Prostate gland (tissue), 2 donors: ENCODE measurements at places on chromosomes 2 and 18. TPM values are rescaled to one million over a fixed set of nuclear protein-coding genes. Genes with fewer than 3 reads are reported as not detected.

The EXOC6B gene
- 36.6 TPM for total RNA-seq

The STARD6 gene
- total RNA-seq = not detected

The C1QL2 gene
- total RNA-seq = 1.4 TPM

The STEAP3 gene
- 15.3 TPM for total RNA-seq

The CDCA7 gene
- 9.5 TPM for total RNA-seq

The SCN9A gene
- total RNA-seq = 0.46 TPM

DNA sequence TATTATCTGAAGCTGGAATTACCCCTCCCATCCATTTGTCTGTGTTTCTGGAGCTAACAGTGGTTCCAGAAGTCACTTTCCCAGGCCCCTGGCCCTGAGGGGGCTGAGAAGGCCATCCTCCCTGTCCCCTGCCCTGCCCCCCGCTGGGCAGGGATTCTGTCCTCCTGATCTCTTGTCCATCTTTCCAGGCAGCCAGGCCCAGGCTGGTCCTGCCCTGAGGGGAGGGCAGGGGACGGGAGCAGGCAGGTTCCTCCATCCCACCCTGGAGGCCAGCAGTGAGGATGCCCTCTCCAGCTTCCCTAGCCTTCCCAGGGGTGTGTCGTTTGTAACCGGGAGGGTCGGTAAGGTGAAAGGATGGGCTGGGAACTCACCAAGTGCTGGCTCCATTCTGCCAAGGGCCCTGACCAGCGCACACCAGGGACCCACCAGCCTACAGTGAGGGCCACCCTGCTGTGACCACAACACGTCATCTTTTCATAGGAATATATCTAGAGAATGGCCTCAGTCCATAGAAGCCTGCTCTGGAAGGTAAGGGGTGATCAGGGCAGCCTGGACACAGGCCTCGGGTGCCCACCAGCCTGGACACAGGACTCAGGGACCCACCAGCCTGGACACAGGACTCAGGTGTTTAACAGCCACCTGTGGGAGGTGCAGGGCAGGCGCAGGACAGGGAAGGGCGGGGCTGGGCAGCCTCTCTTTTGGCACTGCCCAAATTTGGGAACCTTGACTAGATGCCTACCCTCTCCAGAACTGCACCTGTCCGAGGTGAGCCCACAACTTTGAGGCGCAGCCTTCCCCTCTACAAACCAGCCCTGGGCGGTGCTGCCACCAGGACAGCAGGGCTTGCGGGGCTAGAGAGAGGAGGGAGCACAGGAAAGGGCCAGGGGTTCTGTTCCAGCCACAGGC is 35.8 kb upstream of the GPC1 start:
- no peaks in the 10 kb centered on the region for H3K27me3 ChIP-seq
- no peaks in the 10 kb centered on the region for H3K4me1 ChIP-seq
- no peak overlapping the region for H3K27ac ChIP-seq
- H3K36me3 ChIP-seq = no peaks in the 10 kb centered on the region

- no peak overlapping the region for H3K4me3 ChIP-seq
- H3K27me3 ChIP-seq = no peaks in the 10 kb centered on the region
- no peak for DNase-seq
- no peak overlapping the region for H3K27ac ChIP-seq
- no peaks in the 10 kb centered on the region for H3K4me1 ChIP-seq
- H3K36me3 ChIP-seq = no peaks in the 10 kb centered on the region
Observed at GRCh38 chr18:59582395-59582794, 114.8 kb downstream of the CCBE1 start.

DNA sequence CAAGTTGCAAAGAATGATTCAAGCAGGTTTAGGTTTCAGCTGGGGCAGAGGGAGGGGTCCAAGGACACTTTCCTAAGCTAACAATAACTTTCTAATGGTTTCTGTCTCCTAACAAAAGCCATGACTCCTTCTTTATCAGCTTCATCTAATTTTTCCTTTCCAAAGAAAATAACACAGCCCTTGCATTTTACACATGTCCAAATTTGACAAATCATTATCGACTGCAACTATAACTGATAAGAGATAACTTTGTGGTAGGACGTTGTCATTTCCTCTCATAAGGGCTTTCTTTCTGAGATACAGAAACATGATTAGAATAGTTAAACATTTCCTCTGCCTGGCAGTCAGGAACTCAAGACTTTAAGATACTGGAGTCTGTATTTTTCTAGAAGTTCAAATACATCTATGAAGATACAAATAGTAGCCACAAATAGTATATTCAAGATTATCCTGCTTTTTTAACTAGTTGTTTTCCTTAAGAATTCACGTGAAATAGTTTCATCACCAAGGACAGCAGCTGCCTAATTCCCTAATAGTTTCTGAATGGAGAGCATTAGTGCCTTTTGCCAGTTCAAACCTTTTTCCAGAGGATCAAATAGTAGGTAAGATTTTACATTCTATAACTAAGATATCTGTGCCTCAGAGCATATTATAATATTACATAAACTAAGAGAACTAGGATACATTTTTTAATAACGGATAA is 263.2 kb downstream of the EXOC6B start:
- no peaks in the 10 kb centered on the region for H3K27me3 ChIP-seq
- H3K36me3 ChIP-seq = no peaks in the 10 kb centered on the region
- H3K27ac ChIP-seq = no peak overlapping the region
- DNase-seq = no peak
- H3K4me3 ChIP-seq = no peak overlapping the region
- H3K4me1 ChIP-seq = no peaks in the 10 kb centered on the region

GRCh38 chr2:105296017-105296611 is 33.4 kb downstream of the TGFBRAP1 start:
- no peaks in the 10 kb centered on the region for H3K27me3 ChIP-seq
- peak overlapping the region; percentile 70 for H3K27ac ChIP-seq
- no peak overlapping the region for H3K4me3 ChIP-seq
- H3K36me3 ChIP-seq = no peaks in the 10 kb centered on the region

DNA sequence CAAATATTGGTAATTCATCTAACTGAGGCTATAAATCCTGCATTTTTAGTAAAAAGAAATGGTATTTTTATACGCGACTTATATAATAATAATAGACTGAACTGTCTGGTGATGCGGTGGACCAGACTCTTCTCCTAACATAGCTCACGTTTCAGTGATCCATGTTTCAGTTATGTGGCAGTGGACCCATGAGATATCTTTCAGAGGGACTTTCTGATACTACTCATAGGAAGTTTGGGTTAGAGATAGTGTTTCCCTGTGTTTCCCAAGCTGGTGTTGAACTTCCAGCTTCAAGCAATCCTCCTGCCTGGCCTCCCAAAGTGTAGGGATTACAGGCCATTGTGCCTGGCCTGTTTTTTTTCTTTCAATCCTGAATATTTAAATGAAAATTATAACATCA is 59.2 kb downstream of the KCTD1 start:
- no peaks in the 10 kb centered on the region for H3K36me3 ChIP-seq
- no peak for DNase-seq
- H3K27ac ChIP-seq = no peak overlapping the region
- H3K27me3 ChIP-seq = no peaks in the 10 kb centered on the region

GRCh38 chr18:56844556-56844955 is 193.4 kb downstream of the WDR7 start:
- H3K4me3 ChIP-seq = no peak overlapping the region
- no peaks in the 10 kb centered on the region for H3K27me3 ChIP-seq
- no peak overlapping the region for H3K27ac ChIP-seq
- H3K36me3 ChIP-seq = no peaks in the 10 kb centered on the region
- no peak for DNase-seq

- H3K36me3 ChIP-seq = no peaks in the 10 kb centered on the region
- DNase-seq = no peak
Observed at GRCh38 chr2:44578471-44579093, 216.8 kb downstream of the CAMKMT start.

DNA sequence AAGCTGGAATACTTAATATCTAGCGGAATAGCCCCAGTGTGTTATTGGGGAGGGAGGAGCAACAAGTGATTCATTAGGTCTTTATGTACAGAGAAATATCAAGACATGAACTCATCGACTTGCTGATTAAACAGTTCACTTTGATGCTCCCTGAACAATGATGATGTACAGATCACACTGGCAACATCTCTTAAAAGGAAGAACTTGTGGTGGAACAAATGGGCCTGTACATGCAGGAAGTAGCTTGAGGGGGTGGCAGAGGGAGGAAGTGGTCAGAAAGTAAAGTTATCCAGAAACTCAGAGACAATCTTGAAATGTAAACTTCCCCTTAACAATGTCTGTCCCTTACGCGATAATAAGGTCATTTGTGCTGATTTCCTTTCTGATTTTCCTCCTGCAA is 90.5 kb downstream of the NXPH2 start:
- no peaks in the 10 kb centered on the region for H3K36me3 ChIP-seq
- H3K4me3 ChIP-seq = no peak overlapping the region
- no peak overlapping the region for H3K27ac ChIP-seq
- no peaks in the 10 kb centered on the region for H3K4me1 ChIP-seq
- no peaks in the 10 kb centered on the region for H3K27me3 ChIP-seq
- no peak for DNase-seq
